ENCODE measurements at places on chromosomes 13 and 19. TPM values are rescaled to one million over a fixed set of nuclear protein-coding genes. Genes with fewer than 3 reads are reported as not detected.

Gene ZNF66
- 11.6 TPM for total RNA-seq

Gene FBXO27
- total RNA-seq, result 1.2 TPM

Gene KLK2
- not detected for total RNA-seq

Gene ACOD1
- total RNA-seq, result not detected

Gene ZNF729
- not detected for total RNA-seq

Gene ADGRE3
- total RNA-seq, result not detected

Gene RYR1
- 4.6 TPM for total RNA-seq

Gene TNNT1
- total RNA-seq, result not detected

Gene SLC25A41
- total RNA-seq, result not detected

Gene MAP4K1
- 7.0 TPM for total RNA-seq

Gene CPAMD8
- 5.4 TPM for total RNA-seq

- H3K27me3 ChIP-seq, result no peaks in the 10 kb centered on the region
- no peak overlapping the region for H3K27ac ChIP-seq
- DNase-seq, result no peak
- no peaks in the 10 kb centered on the region for H3K36me3 ChIP-seq
Observed at GRCh38 chr13:47726394-47726793, 274.7 kb downstream of the SUCLA2 start.

- H3K27ac ChIP-seq, result no peak overlapping the region
- H3K4me1 ChIP-seq, result no peaks in the 10 kb centered on the region
- no peaks in the 10 kb centered on the region for H3K36me3 ChIP-seq
- H3K4me3 ChIP-seq, result no peak overlapping the region
Observed at GRCh38 chr19:35341565-35342225, 6.0 kb upstream of the FFAR1 start.

- no peak overlapping the region for H3K27ac ChIP-seq
- no peaks in the 10 kb centered on the region for H3K4me1 ChIP-seq
- no peaks in the 10 kb centered on the region for H3K27me3 ChIP-seq
- no peak for DNase-seq
- H3K4me3 ChIP-seq, result no peak overlapping the region
Observed at GRCh38 chr13:44318161-44318560, 55.5 kb upstream of the SERP2 start.

DNA sequence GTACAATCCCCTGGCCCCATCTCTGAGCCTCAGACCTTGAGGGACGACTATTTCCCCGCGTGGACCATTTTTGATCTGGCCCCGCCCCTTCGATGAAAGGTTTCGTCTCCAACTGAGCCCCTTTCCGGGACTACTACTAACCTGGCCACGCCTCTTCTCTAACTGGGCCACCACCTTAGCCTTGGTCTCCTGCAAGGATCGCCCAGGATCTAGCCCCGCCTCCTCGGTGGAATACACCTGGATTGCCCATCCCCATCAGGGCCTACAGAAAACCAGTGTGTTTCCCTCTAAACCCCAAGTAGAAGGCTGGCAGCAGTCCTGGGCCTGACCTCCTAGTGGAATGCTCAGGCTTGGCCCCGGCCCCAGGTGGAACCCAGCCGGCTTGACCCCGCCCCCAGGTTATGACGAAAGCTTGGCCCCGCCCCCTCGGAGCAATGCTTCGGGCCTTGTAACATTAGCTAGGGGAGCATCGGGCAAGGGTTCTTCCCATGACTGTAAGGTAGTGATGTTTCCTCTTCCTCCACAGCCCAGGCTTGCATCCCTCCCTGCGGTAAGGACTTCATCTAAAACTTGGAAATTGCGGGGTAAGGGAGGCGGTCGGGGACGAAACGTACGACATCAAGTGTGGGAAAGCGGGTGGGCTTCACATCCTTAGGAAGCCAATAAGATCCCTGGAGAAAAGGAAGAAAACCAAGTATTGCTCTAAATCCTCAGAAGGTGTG lies 9.1 kb downstream of the SPACA6 start:
- peak; percentile 42 for DNase-seq
- H3K36me3 ChIP-seq, result no peaks in the 10 kb centered on the region
- peak overlapping the region; percentile 95 for H3K27ac ChIP-seq
- no peaks in the 10 kb centered on the region for H3K27me3 ChIP-seq
- H3K4me1 ChIP-seq, result peaks cover 9% of the 10 kb centered on the region
- peak overlapping the region; percentile 56 for H3K4me3 ChIP-seq

DNA sequence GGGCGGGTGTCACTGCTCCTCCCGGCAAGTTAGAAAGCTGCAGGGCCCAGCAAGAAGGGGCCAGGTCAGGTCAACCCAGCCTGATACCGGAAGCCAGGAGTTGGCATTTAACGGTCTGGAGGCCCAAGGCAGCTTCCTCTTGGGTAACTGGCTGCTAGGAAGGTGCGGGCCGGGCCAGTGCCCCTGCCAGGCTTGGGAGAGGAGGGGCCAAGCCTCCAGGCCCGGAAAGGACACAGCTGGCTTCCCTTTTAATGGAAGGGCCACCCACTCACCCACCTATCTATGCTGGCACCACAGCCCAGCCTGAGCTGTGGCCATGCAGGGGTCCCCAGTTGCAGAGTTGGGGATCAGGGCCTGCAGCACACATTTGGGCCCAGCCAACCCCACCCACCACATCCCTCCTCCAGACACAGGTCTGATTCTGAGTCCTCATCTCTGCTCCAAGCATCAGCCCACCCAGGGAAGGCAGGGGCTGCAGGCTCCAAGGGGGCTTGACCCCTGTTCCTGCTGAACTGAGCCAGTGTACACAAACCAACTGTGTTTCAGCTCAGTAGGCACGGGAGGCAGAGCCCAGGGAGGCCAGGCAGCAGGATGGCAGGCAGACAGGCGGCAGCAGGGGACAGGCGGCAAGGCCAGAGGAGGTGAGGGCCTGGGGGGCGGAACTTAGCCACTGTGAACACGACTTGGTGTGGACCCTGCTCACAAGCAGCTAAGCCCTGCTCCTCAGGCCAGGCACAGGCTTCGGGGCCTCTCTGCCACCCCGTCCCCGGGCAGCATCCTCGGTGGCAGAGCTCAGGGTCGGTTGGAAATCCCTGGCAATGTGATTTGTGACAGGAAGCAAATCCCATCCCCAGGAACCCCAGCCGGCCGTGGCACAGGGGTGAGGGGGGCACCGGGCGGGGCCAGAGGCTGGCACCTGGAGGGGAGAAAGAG lies 40.8 kb downstream of the ZSWIM4 start:
- peak overlapping the region; percentile 97 for H3K27ac ChIP-seq
- H3K27me3 ChIP-seq, result no peaks in the 10 kb centered on the region
- DNase-seq, result peak; percentile 52
- H3K36me3 ChIP-seq, result no peaks in the 10 kb centered on the region
- H3K4me3 ChIP-seq, result no peak overlapping the region

DNA sequence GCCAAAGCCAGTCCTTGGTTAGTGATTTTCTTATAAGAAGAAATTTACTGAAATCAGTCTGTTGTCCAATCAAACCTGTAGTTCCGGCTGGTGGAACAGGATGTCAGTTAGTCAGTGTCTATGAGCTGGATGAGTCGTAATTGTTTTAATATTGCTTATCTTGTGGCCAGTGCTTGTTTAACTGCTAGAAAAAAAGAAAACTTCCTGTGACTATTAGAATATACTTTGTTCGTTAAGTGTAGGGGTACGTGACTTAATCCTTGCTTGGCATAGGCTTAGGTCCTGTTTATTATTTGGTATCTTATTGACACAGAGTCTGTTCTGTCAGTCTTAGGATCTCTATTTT lies 1484.8 kb upstream of the MIR17HG start:
- DNase-seq, result no peak
- H3K27ac ChIP-seq, result no peak overlapping the region

GRCh38 chr19:58284199-58284598 lies 5.4 kb downstream of the ZNF8 start:
- no peaks in the 10 kb centered on the region for H3K27me3 ChIP-seq
- H3K4me1 ChIP-seq, result no peaks in the 10 kb centered on the region
- H3K36me3 ChIP-seq, result peaks cover 47% of the 10 kb centered on the region
- no peak for DNase-seq
- no peak overlapping the region for H3K27ac ChIP-seq

DNA sequence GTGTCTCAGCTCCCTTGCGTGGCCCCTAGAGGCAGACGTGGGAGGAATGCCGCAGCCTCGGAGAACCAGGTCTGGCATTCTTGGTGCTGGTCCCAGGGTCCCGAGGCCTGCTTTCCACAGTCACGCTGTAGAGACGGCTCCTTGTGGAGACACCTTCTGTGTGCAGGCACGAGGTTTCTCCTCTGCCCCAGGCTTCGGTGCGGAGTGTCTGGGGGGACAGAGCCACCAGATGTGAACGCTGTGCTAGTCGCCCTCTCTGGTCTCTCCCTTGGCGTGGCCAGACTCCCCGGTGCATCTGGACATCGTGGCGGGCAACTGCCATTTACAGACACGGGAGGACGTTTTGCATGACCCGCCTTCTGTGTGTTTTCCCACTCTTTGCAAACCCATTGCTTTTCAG lies 7.5 kb upstream of the TMEM255B start:
- H3K27ac ChIP-seq, result no peak overlapping the region
- DNase-seq, result peak; percentile 31
- no peaks in the 10 kb centered on the region for H3K36me3 ChIP-seq
- H3K4me3 ChIP-seq, result no peak overlapping the region
- no peaks in the 10 kb centered on the region for H3K4me1 ChIP-seq
- H3K27me3 ChIP-seq, result no peaks in the 10 kb centered on the region

- no peaks in the 10 kb centered on the region for H3K36me3 ChIP-seq
- H3K4me3 ChIP-seq, result no peak overlapping the region
- H3K4me1 ChIP-seq, result peaks cover 19% of the 10 kb centered on the region
- no peak for DNase-seq
Observed at GRCh38 chr13:110268061-110268460, 38.9 kb downstream of the COL4A1 start.

DNA sequence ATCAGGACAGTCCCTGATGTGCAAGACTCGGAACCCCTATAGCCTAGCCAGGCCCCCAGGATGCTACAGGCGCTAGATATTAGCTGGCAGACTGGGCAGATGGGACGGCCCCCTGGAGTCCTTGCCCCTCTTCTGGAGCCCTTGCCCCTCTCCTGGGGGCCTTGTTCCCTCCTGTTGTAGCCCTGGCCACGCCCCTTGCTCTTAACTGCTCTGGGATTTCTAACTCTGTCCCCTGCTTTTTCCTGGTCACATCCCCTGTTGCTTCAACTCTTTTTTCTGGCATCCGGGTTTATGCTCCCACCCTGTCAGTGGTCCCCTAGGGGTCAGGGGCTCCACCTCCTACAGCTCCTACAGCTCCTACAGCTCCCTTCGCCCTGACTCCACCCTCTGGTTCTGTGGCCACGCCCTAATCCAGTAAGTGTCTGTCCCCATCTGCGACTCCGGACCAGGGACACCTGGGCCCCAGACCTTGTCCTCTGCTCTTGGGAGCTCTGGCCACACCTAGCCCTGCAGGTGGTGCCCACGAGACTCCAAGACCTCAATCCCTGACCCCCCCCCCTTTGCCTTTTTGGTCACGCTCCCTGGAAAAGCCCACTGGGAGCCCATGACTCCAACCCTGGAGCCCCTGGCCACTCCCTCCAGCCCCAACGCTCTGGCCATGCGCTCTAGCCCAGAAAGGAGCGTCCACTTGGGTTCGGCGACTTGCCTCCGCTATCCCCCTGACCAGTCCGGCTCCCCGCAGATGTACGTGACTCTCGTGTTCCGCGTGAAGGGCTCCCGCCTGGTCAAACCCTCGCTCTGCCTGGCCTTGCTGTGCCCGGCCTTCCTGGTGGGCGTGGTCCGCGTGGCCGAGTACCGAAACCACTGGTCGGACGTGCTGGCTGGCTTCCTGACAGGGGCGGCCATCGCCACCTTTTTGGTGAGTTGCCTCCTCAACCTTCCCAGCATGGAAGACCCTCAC lies 6.8 kb downstream of the PLPPR2 start:
- DNase-seq, result no peak
- H3K4me1 ChIP-seq, result no peaks in the 10 kb centered on the region
- no peak overlapping the region for H3K4me3 ChIP-seq
- no peaks in the 10 kb centered on the region for H3K36me3 ChIP-seq
- H3K27me3 ChIP-seq, result no peaks in the 10 kb centered on the region

DNA sequence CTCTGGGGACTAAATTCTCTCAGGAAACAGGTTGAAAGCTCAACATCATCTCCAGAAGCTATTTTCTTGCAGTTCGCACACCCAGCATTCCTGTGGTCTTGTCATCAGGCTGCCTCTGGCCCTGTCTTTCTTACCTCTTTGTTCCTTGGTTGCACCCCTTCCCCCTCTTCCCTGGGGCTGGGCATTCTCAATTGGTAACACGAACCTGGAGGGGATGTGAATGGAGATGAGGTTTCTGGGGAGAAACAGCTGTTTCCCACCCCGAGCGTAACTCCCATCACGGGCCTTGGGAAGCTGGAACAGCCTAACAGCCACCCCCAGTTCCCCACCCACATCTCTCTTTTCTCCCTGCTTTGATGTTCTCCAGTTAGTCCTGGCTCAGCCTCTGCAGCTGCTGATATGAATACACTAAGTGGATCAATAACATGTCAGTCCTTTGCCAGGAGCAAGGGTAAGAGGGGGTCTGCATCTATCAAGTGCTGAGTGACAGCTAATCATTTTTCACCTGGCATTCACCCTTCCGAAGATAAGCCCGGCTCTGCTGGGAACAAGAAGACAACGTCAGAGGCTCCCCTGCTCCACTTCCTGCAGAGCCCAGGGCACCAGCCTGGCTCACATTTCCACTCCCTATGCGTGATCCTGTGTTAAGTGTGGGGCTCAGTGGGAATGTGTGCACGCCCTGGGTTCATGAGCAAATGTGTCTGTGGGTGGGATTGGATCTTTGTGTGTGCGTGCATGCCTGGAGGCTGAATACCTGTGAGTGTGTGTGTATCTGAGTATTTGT lies 74.0 kb upstream of the KCTD15 start:
- no peaks in the 10 kb centered on the region for H3K36me3 ChIP-seq
- H3K4me3 ChIP-seq, result no peak overlapping the region
- H3K27ac ChIP-seq, result no peak overlapping the region
- no peaks in the 10 kb centered on the region for H3K27me3 ChIP-seq

DNA sequence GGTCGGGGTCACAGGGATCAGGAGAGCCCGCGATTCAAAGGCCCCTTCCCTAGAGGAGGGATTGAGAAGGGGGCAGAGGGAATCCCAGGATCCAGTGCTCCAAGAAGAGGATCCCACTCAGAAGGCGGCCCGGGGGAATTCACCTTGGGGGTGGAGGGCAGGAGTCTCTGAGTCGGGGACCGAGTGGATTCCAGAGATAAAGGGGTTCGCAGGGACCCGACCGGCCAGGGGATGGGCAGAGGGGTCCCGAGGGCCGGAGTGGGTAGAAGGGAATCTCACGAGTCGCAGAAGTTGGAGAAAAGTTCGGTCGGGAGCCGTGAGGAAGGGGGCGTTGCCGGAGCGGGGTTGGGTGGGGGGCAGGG lies 261 bp downstream of the PRKD2 start:
- no peaks in the 10 kb centered on the region for H3K36me3 ChIP-seq
- peak overlapping the region; percentile 92 for H3K27ac ChIP-seq
- H3K4me1 ChIP-seq, result peaks cover 34% of the 10 kb centered on the region
- H3K4me3 ChIP-seq, result peak overlapping the region; percentile 70
- no peaks in the 10 kb centered on the region for H3K27me3 ChIP-seq
